LHCN-M2 (cell line): ENCODE measurements at places on chromosomes 4 and X. TPM values are rescaled to one million over a fixed set of nuclear protein-coding genes. Genes with fewer than 3 reads are reported as not detected.

Gene PLP1
- total RNA-seq = 0.17 TPM in 1 of 2 replicates, not detected in the other

GRCh38 chr4:152052451-152053057 lies 291.7 kb upstream of the GATB start:
- no peak for DNase-seq

Gene BANK1
- 0.06 TPM in 1 of 2 replicates, not detected in the other for total RNA-seq

DNA sequence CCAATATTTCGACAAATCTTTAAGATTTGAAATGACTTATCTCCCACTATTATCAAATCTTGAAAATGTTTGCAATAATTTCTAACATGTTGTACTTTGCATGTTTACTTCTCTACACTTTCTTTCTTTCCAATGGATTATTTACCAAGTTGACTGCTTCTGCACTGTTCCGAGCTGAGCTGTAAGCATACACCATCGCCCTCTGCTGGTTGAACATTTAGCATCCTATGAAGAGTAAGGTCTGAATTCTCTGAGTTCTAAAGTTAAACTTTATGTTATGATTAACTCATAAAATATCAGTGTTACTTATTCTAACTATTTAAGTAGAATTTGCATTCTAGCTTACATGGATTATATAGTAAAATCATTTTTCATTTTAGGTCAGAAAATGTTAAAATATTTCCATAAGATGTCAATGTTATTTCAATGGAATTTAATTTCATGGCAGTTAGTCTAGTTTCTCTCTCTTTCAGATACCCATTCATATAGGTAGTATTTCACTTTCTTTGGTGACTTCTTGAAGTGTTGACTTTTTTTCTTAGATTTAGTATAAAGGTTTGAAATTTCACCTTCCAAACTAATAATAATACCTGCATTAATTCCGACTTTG lies 137.4 kb downstream of the DKK2 start:
- DNase-seq = peak; percentile 57

- no peak for DNase-seq
Measured at GRCh38 chr4:76539979-76540378, 105.0 kb downstream of the SHROOM3 start.

Gene STPG2
- 0.11 TPM in 1 of 2 replicates, not detected in the other for total RNA-seq

Gene PPP1R2C
- not detected in 2 replicates for total RNA-seq

DNA sequence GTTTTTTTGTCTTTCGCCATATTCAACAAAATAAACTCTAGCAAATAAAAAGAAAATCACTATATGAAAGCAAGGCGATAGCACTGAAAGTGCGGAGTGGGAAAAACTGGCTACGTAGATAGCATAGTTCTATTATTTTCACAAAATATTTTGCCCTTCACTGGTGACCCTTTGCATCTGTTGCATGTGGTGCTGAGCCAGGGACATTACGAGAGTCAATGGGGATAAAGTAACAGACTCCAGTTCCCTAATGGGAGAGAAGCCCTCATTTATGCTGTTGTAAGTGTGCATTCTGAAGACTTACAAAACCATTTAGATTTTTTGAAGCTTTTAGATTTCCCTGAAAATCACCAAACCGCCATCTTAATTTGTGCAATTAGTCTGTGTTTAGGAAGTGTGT lies 501.6 kb downstream of the PPARGC1A start:
- DNase-seq = no peak

GRCh38 chrX:10519278-10519677 lies 101.1 kb downstream of the MID1 start:
- no peak for DNase-seq

GRCh38 chrX:25034889-25035288 lies 19.1 kb upstream of the ARX start:
- peak; percentile 61 for DNase-seq

- DNase-seq = no peak
Measured at GRCh38 chr4:42644897-42645296, 12.0 kb downstream of the ATP8A1 start.

Gene TCEAL2
- not detected in 2 replicates for total RNA-seq

Gene PAGE3
- not detected in 2 replicates for total RNA-seq

- DNase-seq = no peak
Measured at GRCh38 chrX:2559124-2559523, 58.3 kb upstream of the DHRSX start.

Gene S100P
- not detected in 2 replicates for total RNA-seq

Gene PASD1
- total RNA-seq = not detected in 2 replicates

- no peak for DNase-seq
Measured at GRCh38 chr4:78634011-78634664, 82.6 kb downstream of the ANXA3 start.

Gene H2BW2
- not detected in 2 replicates for total RNA-seq

DNA sequence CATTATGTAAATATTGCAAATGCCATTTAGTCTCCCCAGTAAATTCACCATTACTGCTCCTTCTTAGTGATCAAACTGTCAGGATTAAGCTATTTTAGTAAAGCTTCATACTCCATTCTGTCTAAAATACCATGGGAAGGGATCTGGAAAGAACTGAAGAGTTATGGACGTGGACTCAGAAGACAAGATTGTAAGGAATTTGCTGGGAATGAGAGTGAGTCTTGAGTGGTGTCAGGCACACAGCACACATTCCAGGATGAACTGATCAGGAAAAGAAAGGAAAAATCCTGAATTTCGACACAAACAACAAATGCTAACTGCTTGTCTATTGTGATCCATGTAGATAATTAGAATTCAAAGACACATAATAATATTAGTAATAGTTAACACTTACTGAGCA lies 311.0 kb downstream of the CENPC start:
- DNase-seq = peak; percentile 70

DNA sequence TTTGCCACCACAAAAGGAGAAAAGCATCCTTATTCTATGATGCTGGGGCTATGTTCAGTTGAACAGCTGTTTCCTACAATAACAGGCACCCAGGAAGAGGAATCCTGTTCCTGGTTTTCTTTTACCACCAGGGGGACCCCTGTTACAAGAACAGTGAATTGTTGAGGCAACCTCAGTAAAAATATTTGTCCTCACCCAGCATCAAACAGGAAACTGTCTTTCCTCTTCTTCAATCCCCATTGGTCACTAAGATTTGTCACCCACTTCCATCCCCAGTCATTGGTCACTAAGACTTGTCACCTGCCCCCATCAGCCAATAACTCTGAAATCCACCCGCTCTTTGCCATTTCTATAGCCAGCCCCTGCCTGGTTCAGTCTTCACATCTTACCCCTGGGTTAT lies 143.5 kb upstream of the GALNT7 start:
- DNase-seq = peak; percentile 96

DNA sequence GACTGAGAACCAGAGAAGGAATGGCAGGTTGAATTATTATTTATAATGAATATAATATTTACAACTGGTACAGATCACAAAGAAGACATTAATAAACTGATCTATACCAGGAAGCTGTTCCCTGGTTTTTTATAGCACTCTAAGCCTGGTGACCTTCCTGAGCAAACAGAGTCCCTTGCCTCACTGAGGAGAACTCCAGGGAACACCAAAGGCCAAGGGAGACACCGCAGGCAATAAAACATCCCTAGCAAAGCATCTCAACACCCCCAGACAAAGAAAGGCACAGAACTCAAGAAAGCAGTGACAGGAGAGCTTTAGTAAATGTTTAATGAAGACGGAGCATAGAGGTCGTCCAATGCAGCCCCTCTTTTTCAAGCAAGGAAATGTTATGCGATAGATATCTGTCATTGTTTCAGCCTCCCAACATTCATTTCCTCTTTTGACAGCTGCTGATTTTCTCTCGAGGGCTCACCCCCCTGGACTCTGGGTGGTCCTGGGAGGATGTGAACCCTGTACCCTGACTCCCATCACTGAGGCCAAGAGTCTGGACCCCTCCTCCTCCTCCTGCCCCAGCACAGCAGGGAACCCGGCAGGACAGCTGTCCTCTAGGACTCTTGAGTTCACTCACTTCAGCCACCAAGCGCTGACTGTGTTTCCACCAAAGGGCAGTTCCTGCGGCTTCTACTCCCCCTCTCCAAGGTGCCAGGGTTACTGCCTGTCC lies 342.5 kb upstream of the GATB start:
- no peak for DNase-seq

GRCh38 chrX:87755493-87755892 lies 237.9 kb downstream of the KLHL4 start:
- no peak for DNase-seq

Gene TXK
- 0.51 and 0.92 TPM in 2 replicates for total RNA-seq

GRCh38 chr4:151760002-151760401 lies 805 bp downstream of the GATB start:
- no peak for DNase-seq

Gene HPRT1
- total RNA-seq = 8.8 and 9.0 TPM in 2 replicates

Gene YTHDC1
- 35.5 and 44.4 TPM in 2 replicates for total RNA-seq

Gene BBS12
- 3.3 and 5.5 TPM in 2 replicates for total RNA-seq

Gene HAND2
- total RNA-seq = 0.17 and 0.71 TPM in 2 replicates

Gene RBM46
- 0.06 TPM in 1 of 2 replicates, not detected in the other for total RNA-seq

DNA sequence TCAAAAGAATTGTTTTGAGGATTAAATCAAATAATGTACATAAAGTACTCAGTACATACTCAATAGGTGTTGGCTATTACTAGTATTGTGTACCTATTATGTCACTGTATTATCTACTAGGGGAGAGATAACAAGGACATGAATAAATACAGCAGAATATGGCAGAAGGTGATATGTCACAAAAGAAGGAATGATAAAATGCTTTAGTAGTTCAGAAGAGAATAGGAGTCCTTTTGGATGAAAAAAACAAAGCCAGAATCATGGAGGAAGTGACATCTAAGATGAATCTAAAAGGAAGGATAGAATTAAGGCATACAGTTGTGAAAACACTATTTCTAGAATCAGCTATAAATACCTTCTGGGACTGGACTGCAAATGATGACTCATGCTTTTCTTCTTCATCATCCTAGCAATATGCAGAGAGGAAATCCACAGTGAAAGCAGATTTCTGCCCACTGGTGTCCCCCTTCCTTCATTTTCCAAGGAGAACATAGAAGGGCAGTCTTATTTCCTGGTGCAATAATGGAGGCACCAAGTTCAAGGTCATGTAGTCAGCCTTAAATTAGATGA lies 98.7 kb downstream of the GLUD2 start:
- no peak for DNase-seq
